ENCODE measurements at places on chromosomes 5 and 9.

DNA sequence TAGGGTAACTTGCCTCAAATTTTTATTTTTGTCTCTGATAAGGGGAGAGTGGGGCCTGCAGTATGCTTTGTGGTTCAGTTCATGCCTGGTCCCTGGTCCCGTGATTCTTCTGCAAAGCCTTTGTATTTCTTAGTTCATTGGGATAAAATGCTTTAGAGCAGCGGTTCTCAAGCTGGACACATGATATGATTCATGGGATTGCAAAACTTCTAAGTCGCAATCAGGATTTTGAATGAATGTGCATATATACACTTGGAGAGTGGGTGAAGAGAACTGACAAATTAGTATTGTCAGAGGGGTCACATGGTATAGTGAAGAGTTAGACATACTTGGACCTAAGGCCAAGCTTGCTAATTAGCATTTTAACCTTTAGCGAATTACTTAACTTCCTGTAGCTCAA lies 265.4 kb upstream of the KLF9 start:
- DNase-seq, result no peak

- DNase-seq, result no peak
These were observed 17.2 kb downstream of the HK3 start for GRCh38 chr5:176881816-176882566.

DNA sequence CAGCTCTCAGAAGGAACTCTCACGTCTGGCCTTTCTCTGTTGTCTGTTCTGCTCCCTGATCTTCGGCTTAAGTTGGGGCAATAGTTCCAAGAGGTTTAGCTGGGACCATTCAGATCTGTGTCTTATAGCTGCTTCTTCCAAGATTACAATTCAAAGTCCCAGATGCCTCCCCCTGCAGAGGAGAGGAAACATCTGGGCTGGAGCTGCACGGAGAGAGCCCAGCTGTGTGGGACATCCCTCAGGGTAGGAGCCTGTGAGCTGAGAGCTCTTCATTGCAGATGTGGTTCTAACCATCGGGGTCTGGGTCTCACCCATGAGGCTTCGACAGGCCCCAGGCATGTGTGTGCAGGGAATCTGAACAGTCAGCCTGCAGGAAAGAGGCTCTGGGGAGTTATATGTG lies 9.0 kb upstream of the PHF19 start:
- DNase-seq, result no peak

DNA sequence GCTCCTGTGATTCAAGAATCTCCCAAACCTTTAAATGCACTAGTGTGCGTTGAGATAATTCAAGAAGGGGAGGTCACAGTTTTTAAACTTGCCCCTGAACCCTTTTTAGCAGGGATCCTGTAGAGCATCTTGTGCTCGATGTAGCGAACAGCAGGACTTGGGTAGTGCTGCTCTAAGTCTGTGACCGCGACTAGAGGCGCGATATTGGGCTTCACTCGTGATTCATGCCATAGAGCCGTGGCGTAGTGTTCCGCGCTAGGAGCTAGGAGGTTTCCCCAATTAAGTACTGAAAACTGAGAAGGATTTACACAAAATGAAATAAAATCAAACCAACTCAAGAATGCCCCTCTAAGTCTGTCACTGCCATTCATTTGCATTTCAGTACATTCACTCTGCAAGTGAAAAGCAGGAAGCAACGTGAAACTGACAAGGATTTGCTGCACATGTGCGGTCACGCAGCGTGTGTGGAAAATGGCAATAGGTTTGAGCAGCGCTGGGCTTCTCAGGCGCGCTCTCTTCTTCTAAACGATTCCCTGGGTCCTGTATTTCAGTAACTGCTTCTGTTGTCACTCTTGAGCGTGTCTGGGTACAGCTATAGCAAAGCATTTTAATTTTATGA lies 1135.9 kb upstream of the WWC1 start:
- no peak for DNase-seq

GRCh38 chr5:87876616-87877015 lies 392.0 kb downstream of the TMEM161B start:
- DNase-seq, result no peak

- no peak for DNase-seq
These were observed 376.9 kb upstream of the KCNN2 start for GRCh38 chr5:113984928-113985327.

GRCh38 chr5:57613741-57614140 lies 131.1 kb upstream of the ACTBL2 start:
- no peak for DNase-seq

- DNase-seq, result no peak
These were observed 137.1 kb upstream of the TRIM32 start for GRCh38 chr9:116549786-116550660.

GRCh38 chr5:38751103-38751502 lies 94.7 kb upstream of the OSMR start:
- no peak for DNase-seq

DNA sequence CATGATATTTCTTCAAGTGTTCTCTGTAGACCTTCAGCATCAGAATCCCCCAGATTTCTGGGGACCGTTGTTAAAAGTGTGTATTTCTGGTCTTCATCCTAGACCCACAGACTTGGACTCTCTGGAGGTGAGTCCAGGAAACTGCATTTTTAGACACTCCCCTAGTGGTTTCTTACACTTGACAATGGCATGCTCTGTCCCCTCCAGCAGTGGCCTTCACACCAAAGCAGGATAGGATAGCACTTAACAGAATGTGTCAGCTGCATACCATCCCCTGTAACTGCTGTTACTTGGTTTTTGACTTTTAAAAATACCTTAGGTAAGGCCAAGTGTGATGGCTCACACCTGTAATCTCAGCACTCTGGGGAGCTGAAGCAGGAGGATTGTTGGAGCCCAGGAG lies 20.8 kb downstream of the CDO1 start:
- no peak for DNase-seq

- DNase-seq, result no peak
These were observed 24.0 kb upstream of the TRIM14 start for GRCh38 chr9:98142925-98143481.

DNA sequence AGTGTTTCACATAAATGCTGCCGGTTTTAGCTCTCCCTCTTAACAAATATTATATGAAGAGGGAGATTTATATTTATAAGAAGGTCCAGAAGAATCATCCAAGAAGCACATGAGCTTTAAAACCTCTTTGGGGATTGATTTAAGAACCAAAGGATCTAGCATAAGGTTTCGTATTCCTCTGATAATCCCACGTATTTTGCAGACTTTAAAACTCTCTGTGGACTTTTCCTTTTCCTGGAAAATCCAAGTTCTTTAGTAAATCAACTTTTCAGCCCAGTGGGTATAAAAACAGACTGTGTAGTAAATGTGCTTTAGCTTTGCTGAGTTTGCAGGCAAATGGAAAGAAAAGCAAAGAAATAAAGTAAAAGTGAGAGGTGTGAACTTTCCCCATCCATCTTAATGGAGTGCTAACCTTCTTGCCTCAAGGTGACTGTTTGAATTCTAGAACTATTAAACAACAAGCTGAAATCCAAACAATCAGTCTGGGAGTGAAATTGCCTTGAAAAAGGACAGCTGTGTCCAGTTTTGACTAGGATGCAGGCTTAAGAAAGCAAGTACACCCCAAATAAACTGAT lies 363.4 kb upstream of the SLC24A2 start:
- no peak for DNase-seq

DNA sequence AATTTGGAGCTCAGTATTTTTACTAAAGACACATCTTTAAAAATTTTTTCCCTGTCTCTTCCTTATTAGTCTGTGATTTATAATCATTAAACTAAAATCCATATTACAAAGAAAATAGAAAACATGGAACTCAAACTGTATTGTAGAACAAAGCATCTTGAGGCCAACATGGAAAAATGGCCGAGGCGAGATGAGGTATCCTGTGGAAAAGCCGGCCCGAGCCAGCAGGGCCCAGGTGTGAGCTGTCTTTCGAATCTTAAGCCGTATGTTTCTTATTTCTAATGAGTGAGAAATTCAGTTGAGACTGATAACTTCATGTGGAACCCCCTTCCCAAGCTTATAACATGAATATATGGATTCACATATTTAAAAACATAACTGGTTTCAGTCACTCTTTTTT lies 170.4 kb upstream of the OTULINL start:
- no peak for DNase-seq

GRCh38 chr5:88770276-88771257 lies 112.4 kb downstream of the MEF2C start:
- peak; percentile 81 for DNase-seq

DNA sequence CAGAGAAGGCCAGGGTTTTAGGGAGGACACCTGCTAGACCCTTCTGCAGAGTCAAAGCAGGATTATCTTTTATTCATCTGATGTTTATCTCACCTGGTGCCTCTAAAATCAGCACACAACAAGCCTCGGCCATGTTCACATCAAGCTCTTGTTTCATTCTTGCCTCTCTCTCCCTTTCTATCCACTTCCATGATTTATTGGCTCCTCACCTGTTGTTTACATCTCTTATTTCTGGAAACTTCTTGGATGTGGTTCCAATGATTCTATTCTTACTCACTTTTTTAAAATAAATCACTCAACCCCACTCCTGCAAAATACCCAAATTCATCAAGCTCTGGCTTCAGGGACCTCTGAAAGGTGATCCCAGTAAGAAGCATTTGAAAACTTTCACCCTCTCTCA lies 407.0 kb upstream of the KLF4 start:
- DNase-seq, result no peak

GRCh38 chr5:160158087-160158486 lies 38.8 kb upstream of the PWWP2A start:
- no peak for DNase-seq

- DNase-seq, result peak; percentile 83
These were observed 10.0 kb downstream of the TCF7 start for GRCh38 chr5:134124289-134125038.

GRCh38 chr5:131928957-131929356 lies 16.5 kb downstream of the MEIKIN start:
- no peak for DNase-seq

GRCh38 chr5:65863747-65864146 lies 62.6 kb upstream of the ERBIN start:
- DNase-seq, result no peak

DNA sequence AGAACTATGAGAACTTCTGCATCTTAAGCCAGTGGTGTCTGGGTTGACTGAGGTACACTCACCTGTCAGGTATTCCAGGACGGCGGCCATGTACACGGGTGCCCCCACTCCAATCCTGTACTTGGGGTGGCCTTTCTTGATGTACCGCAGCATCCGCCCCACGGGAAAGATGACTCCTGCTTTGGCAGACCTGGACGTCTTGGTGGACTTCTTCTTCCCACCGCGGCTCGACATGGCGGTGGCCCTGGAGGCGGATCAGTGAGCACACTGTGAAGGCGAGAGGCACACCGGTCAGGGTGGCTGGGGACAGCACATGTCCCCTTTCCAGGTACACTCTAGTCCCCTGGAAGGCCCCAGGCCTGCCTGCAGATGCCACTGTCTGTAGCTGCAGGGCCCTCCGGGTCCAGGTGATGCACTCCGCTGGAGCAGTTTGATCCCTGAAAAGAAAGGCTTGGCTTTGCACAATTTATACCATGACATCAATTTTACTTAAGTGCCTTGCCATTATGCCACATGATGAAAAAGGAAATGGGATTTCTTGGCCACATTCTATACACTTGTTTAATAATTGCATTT lies 10.1 kb downstream of the MACROH2A1 start:
- DNase-seq, result no peak

DNA sequence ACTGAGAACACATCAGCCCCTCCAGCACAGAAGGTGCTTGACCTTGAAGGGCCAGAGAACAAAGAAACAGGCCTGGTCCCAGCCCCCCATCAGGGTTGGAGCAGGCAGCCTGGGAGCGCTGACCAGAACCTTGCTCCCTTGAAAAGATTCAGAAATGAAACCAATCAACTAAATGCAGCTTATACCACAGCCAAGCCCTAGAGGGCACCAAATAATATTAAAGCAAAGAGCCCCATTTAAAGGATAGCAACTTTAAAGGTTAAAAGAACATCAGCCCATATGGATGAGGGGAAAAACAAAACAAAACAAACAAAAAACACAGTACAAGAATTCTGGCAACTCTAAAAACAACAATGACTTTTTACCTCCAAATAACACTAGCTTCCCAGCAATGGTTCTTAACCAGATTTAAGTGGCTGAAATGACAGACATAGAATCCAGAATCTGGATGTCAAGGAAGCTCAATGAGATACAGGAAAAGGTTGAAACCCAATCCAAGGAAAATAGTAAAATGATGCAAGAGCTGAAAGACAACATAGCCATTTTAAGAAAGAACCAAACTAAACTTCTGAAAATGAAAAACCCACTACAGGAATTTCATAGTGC lies 471.9 kb downstream of the MTRR start:
- peak; percentile 26 for DNase-seq

DNA sequence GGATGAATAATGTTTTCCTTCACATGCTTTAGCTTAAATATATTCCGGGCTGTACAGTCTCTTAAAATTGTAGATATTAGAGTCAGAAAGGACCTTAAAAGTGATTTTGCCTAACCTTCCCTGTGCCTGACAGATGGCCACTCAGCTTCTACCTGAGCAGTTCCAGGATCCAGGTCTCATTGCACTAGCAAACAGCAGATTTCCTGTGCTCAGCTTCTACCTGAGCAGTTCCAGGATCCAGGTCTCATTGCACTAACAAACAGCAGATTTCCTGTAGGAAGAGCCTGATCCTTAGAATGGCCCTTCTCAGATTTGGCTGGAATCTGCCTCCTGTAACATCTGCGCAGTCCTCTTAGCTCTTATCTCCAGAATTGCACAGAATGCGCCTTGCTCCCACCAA lies 219.8 kb downstream of the AOPEP start:
- DNase-seq, result no peak

- DNase-seq, result no peak
These were observed 1.1 kb upstream of the DOCK2 start for GRCh38 chr5:169635936-169636335.

GRCh38 chr5:1948663-1949191 lies 66.0 kb upstream of the IRX4 start:
- DNase-seq, result no peak

- no peak for DNase-seq
These were observed 285.8 kb upstream of the MEF2C start for GRCh38 chr5:89168766-89169165.

GRCh38 chr5:89573345-89573744 lies 690.4 kb upstream of the MEF2C start:
- no peak for DNase-seq

GRCh38 chr5:1464096-1464446 lies 18.8 kb upstream of the SLC6A3 start:
- no peak for DNase-seq

- no peak for DNase-seq
These were observed 101.1 kb upstream of the DAP start for GRCh38 chr5:10862085-10862484.

DNA sequence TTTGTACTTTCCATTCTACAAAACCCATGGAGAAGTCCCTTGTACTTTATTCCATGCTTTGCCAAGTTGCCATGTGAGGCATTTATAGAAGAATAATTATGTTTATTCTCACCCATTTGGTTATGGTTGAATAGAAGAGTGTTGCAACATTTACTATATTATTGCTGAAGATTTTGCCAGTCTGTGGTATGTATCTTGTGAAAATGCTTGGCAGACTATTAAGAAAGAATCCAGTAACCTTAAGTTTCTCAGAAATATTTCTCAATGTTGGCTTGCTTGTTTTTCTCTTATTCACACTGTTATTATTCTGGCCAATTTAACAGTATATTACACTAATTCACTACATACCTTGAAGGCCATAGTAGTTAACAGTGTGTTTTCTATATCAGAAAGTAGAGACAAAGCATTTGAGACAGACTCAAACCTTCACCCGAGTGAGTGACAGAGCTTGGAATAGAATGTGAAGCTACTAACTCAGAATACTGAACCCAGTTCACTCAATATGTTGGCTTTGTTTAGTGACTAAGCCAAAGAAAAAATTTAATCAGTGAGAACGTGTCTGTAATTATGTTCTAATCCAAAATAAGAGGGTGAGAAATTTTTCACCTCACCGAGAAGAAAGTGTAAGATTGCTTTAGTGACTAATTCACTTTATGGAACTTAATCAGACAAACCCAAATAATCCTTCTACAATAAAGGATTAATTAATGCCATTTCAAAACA lies 184.4 kb downstream of the CWC27 start:
- peak; percentile 31 for DNase-seq

All from EH (cell line).